ENCODE measurements at places on chromosomes 12 and 14. TPM values are rescaled to one million over a fixed set of nuclear protein-coding genes. Genes with fewer than 3 reads are reported as not detected.
A peak's percentile ranks its signal among the peaks of the same experiment; 100 is the strongest.

DNA sequence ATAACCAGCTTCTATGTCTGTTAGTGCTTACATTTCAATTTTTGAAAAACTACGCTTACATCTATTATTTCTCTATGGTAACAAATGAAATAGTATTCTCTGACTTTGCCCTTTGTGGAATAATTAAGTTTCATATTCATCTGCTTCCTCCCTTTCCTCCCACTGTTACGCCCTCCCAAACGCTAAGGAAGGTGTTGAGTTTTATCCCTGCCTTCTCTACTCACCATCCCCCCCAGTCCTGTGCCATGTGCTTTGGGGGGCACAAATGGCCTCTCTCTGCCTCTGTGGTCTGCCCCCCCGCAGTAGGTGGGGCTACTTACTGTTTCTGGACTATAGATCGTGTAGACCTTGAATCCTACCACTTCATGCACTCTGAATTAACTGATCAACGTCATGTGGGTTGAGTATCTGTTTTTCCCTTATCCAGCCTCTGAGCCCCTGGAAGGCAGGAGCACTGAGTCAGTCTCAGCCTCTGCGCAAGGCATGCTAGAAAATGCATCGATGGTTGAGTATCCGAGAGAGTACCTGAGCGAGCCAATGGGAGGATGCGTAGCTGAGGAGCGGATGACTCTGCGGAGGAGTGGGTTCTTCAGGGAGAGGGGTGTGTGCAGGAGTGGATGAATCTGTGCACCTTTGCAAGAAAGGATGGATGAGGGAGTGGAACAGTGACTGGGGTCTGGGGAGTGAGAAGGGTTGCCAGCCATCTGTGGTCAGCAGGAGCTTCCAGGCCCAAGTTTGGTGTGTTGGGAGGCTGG is 114.5 kb upstream of the RTL1 start:
- peak; percentile 58 for DNase-seq

The HCFC2 gene
- 28.7 TPM for total RNA-seq

The CATSPERB gene
- total RNA-seq: 5.2 TPM

The PAX9 gene
- 1.5 TPM for total RNA-seq

The OR6C2 gene
- not detected for total RNA-seq

DNA sequence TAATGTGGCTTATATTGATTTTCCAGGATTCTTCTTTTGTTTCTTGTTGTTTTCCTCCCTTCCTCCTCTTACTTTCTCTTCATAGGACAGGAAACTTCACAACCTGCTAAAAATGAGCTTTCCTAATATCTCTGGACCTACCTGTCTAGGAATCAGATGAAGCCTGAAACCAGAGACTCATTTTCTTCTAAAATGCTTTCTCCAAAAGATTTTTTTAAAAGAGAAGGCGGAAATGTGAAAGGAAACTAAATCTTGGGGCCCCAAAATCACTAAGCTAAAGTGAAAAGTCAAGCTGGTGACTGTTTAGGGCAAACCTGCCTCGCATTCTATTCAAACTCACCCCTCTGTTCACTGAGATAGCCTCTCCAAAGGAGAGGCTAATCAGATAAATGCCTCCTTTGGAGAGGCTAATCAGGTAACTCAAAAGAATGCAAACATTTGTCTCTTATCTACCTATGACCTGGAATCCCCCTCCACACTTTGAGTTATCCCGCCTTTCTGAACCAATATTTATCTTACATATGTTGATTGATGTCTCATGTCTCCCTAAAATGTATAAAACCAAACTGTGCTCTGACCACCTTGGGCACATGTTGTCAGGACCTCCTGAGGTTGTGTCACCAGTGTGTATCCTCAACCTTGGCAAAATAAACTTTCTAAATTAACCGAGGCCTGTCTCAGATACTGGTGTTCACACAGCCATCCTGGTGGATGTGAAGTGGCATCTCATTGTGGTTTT is 72.7 kb upstream of the HECTD1 start:
- DNase-seq: no peak

- DNase-seq: no peak
Observed at GRCh38 chr12:22729957-22730443, 105.0 kb downstream of the ETNK1 start.

DNA sequence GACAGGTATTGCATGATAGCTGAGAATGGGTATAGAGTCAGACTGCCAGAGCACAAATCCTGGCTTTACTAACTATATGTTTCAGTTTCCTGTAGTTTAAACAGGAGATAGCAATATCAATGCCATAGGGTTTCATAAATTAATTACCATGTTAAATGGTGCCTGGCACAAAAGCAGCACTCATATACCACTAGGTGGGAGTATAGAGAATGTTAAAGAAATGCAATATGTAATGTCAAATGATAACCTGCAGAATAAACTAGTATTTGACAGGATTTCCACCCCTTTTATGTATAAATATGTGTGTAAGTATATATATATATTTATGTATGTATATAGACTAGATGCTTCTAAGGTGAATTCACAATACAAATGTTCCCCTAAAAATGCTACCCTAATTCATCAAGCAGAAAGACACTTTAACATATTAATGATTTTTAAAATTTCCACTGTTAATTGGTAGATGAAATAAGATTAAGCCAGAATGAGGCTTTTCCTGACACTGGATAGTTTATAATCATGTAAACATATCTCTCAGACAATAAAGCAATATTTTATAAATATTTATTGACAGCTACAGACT is 8.6 kb downstream of the WDR89 start:
- no peak for DNase-seq

GRCh38 chr14:89743828-89744227 is 210.7 kb downstream of the EFCAB11 start:
- no peak for DNase-seq

DNA sequence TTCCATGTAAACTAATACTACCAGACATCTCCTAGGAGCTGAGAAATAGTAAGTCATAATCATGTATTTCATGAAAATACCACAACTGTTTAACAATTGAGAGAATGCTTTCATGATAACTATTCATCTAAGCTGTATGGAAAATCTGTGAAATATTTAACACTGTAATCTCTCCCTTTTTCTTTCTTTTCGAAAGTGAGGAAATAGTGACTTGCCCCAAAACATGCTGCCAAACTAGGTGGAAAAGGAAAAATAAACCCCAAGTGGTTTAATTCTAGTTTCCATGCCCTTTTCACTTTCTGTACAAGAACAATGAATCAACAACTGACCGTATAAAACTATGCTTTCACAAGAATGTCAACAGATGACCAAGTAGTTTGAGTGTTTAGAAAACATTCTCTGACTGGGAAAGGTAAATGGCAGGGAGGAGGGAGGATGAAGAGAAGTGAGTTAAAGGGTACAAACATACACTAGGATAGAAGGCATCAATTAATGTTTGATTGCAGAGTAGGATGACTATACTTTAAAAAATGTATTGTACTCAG is 147.5 kb upstream of the AVPR1A start:
- no peak for DNase-seq

The TMCC3 gene
- total RNA-seq: 11.5 TPM

GRCh38 chr12:77122236-77122635 is 56.9 kb upstream of the E2F7 start:
- no peak for DNase-seq

DNA sequence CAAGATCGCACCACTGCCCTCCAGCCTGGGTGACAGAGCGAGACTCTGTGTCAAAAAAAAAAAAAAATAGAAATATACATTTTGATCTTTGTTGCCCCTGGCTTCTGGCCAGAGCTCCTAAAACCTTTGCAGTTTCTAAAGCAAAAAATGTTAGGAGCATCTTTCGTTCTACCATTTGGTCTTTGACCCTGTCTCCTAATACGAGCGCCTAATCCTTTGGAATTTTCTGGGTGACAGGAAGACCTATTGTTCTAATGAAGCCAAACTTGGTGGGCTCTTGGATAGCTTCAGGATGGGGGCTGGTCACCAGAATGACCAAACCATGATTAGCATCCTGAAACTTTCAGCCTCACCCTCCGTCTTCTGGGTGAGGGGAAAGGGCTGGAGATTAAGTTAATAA is 32.3 kb upstream of the CLIP1 start:
- DNase-seq: no peak

- no peak for DNase-seq
Observed at GRCh38 chr12:90589956-90590355, 365.0 kb downstream of the CCER1 start.

- no peak for DNase-seq
Observed at GRCh38 chr12:40152783-40153383, 47.0 kb upstream of the SLC2A13 start.

The PCNX4 gene
- total RNA-seq: 51.6 TPM
